ENCODE measurements at places on chromosomes 6 and 20.

- DNase-seq = no peak
Measured at GRCh38 chr20:2101057-2101864, at the start of gene STK35. Gene STK35 (plus strand): TSS chr20:2101827. CDS start chr20:2101882, 55 bp downstream.

DNA sequence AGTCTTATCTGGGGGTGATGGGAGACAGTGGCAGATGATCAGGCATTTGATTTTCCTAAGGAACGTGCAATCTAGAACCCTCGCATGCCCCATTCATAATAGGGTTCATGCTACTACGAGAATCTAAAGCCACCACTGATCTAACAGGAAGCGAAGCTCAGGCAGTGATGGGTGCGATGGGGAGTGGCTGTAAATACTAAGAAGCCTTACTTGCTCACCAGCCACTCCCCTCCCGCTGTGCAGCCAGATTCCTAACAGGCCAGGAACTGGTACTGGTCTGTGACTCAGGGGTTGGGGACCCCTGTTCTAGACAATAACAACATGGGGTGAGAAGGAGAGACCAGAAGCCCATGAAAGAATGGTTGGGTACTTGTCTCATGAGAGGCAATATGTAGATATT lies 4.5 kb downstream of the TREML4 start:
- DNase-seq = no peak

DNA sequence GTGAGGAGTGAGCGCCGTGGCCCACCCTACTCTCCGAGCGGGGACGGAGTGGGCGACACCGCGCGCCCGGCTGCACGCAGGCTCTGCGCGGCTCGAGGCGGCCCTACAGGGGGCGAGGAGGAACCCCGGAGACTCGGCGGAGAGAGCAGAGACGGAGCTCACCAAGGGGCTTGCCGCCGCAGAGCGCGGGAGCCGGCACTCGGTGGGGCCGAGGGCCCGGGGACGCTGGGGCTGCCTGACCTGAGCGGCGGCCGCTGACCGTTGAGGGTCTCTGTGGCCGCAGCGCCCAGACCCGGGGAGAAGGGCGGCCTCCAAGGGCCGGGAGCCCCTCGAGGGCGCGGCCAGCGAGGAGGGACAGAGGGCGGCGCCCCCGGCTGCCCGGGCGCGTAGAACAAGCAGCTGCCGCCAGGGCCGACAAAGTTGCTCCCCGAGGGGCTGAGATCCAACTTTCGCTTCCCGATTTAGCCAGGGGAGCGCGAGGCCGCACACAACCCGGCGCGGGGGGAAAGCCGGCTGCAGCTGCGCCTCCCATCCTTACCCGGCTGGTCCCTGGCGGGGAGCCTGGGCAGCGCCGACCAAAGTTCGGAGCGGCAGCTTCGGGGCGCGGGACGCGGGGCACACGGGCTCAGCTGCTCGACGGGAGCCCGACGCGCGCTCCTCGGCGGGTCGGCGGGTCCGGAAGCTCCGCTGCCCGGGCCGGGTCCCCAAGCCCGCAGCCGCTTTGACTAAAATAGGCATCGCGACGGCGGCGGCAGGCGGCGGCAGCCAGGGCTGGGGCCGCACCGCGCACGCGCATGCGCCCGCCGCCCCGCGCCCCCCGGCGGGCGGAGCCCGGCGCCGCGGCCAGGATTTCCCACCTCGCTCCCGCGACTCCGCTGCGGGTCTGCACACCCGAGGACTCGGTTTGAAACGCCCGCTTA lies 43.1 kb downstream of the POPDC3 start:
- peak; percentile 32 for DNase-seq

DNA sequence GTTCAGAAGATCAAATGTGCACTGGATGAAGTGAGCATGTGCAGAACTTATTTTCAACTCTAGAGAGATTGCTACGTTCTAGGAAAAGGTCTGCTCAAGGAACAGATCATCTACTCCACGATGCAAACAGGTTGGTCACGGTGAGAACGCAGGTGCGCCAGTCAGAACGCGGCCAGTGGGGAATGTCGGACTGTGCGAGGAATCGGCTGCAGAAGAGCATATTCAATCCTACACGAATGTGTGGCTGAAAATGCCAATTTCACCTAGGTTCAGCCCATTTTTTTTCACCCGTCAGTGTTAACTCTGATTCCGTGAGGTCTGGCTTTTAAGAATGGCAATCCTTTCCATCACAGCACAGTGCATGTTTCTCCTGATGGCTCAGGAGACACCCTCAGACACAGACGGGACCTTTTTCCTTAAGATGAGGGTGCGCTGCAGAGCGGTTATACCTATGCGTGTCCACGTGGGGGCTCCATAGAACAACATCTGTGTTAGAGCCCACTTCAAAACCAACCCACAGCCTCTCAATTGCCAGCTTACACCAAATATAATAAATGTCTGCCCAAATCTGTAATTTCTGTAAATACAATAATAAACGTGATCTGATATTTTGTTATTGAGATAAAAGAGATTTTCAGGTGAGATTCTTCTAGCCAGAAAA lies 250.4 kb downstream of the FOXA2 start:
- peak; percentile 66 for DNase-seq

GRCh38 chr6:128138694-128139093 lies 237.8 kb upstream of the THEMIS start:
- no peak for DNase-seq

- no peak for DNase-seq
Measured at GRCh38 chr20:23391707-23392310, 29.5 kb downstream of the NAPB start.
